ENCODE measurements at places on chromosomes 5 and 9. TPM values are rescaled to one million over a fixed set of nuclear protein-coding genes. Genes with fewer than 3 reads are reported as not detected.

- DNase-seq = no peak
These were observed 7.5 kb downstream of the RAD23B start for GRCh38 chr9:107290619-107291018.

DNA sequence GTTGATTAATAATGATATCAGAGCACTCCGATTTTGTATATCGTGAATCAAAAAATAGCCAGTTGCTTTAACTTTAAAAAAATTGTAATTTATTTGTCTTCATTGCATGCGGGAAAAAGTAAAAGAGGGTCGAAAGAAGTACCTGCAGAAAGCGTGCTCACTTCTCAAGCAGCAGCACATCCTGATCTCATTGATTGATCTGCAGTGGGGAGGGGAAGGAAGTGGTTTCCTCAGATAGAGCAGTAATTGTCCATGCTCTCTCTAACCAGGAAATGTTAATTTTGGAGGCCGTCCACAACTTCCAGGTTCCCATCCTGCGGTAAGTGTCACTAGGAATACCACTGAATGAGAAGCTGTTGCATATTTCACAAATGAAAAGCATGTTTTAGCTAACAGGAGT lies 63.2 kb downstream of the SYK start:
- no peak for DNase-seq

CDX1 gene
- polyA plus RNA-seq = not detected

FBXW5 gene
- 77.8 TPM for polyA plus RNA-seq

DNA sequence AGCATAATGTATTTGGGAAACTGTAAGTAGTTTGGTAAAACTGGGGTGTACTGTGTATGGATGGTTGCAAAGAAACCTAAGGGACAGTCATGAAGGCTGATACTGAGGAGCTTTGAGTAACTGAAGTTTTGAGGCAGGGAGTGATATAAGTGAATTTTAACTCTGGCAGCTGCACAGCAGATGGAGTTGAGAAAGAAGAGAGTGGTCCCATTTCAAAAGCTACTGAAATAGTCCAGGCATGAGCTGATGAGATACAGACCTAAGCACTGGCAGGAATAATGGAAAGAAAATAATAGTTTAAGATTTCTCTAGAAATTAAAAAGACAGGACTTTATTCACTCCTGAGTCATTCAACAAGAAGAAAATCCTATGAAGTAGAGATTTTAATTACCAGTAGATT lies 232.0 kb downstream of the CHSY3 start:
- DNase-seq = no peak

DNA sequence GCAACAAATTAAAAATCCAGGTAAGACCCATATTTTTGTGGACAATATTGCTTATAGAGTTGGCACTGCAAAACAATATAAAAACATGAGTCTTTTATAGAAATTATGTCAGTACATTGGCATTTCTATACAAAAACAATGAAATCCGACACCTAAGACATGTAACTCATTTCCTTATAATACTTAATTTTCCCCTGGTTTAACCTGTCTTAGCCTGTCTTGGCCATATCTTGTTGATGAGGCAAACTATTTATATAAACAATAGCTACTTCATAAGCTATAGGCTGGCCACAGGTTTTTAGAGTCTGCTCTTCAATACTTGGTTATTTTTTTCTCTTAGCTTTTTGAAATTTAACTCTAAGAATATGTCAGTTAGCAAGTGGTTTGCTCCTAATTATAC lies 44.7 kb upstream of the IZUMO3 start:
- DNase-seq = peak; percentile 88

DNA sequence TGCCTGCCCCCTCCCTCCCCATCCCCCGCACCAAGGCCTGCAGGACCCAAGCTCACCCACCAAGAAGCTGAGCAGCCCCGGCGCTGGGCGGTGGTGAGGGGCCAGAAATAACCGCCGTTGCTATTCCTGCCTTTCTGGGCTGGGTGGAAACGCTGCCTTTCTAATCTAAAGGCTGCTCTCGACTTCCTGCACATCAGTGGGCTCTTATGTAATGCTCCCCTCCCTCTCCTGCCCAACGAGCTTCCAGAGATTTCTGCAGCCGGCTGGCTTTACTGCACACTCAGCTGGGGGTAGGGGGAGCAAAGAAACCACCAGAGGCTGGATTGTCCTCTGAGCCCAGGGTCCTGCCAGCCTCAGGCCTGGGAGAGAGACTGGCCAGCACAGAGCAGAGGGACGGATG lies 6.9 kb upstream of the EGR1 start:
- no peak for DNase-seq

- no peak for DNase-seq
These were observed 187.4 kb upstream of the GHR start for GRCh38 chr5:42235837-42236236.

GRCh38 chr9:81635521-81636254 lies 53.7 kb downstream of the TLE1 start:
- DNase-seq = no peak

IRX4 gene
- 32.8 TPM for polyA plus RNA-seq

TSSK1B gene
- polyA plus RNA-seq = not detected

DNA sequence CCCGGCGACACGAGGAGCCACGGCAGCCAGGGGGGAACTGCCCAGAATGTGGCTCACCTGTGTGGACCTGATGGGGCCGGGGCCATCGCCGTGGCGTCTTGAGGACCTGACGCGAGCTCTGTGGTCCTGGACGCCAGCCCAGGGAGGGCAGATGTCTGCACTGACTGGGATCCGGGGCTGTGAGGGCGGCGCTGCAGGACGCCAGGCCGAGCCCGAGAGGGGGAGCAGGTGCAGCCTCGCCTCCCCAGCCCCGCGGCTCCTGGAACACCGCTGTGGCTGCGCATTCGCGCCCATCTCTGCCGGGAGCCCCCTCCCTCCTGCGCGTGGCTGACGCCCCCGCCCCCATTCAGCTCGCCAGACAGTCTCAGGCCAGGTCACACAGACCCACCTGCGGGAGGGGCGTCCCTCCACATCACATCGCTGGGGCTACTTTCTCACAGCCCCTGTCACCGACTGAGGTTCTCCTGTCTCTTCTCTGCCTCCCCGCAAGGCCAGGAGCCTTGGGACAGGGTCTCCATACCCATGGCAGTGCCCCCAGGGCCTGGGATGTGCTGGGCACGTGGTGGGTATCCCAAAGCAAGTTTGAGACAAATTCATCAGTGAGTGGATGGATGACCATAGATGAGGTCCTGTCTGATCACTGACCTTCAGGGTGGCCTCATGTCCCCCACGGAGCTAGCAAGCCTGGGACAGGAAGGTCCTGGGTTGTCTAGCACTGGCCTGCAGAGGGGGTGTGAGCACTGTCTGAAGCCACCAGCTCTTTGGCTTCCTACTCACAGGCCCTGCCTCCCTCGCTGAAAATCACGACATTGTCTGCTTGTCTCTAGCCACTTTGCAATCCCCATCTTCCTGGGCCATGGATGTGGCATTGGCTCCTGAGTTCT lies 47.3 kb downstream of the RASGEF1C start:
- DNase-seq = no peak

GRCh38 chr9:115517335-115518075 lies 399.5 kb upstream of the TNC start:
- DNase-seq = no peak

DNA sequence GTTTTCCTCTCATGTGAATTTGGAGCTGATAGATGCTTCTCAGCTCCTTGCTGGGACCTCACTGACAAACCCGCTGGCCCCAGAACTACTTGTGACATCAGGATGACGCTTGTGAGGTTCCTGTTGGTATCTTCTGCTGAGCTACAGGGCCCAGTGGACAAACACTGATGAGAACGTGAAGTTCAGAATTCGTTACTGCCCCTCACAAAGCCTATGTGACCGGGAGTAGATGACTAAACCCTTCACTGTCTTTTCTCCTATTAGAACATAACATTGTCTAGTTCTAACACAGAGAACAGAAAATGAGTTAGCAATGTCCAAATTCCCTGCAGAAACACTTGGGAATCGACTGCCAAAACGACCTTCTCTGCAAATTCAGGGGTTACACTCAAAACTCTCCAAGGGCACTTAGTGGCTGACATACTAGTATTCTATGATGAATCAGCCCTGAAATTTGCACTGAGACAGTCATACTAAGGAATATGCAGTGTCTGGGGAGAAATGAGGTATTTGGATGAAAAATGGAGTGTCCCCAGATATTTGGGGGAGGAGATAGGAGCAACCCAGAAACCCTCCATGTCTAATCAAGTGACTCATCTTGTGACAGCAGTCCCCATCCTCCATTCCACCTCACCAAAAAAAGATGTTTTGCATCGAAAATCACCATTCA lies 143.2 kb upstream of the TRIM32 start:
- DNase-seq = no peak
